ENCODE measurements at places on chromosomes 12 and 14. TPM values are rescaled to one million over a fixed set of nuclear protein-coding genes. Genes with fewer than 3 reads are reported as not detected.

DCN gene
- polyA plus RNA-seq, result 520 TPM

TRPV4 gene
- 12.8 TPM for polyA plus RNA-seq

VRTN gene
- polyA plus RNA-seq, result not detected

SOX5 gene
- polyA plus RNA-seq, result 7.3 TPM

SMIM41 gene
- 0.36 TPM for polyA plus RNA-seq

CLEC1B gene
- polyA plus RNA-seq, result 2.9 TPM

- no peak for DNase-seq
Observed at GRCh38 chr12:107992870-107993451, 136.1 kb upstream of the WSCD2 start.

DNA sequence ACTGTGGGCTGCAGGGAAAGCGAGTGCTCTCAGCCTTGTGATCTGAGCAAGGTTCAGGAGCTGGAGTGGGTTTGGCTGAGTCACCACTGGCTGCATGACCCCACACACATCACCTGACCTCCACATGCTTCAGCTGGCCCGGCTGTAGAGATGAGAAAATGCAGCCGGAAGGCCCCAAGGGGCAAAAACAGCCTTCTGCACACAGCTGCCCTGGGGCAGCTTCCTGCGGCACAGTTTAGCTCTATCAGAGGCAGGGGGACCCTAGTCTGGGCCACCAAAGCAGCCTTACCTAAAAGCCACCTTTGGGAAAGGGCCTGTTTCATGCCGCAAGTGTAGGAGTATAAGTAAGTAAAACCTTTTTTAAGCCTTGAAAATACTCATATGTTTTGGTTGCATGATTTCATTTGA is 123.3 kb downstream of the SSPN start:
- DNase-seq, result no peak

DNA sequence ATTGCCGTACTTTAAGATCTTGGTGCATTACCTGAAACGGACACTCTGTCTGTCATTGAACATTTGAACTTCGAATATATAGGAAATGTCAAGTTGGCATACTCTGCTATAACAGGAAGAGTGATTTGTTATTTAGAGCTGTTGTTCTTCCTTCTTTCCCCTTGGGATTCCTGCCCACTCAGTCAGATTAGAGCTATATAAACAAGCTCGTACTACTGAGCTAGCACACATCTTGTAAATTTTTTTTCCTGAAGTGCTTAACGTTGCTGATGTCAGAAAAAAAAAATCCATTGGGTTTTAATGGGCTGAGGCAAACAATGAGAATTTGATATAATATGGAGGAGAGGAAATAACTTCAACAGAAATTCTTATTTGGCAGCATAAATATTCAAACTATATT is 26.8 kb downstream of the RGS6 start:
- DNase-seq, result no peak

- no peak for DNase-seq
Observed at GRCh38 chr12:124273630-124274029, 21.3 kb upstream of the RFLNA start.

DNA sequence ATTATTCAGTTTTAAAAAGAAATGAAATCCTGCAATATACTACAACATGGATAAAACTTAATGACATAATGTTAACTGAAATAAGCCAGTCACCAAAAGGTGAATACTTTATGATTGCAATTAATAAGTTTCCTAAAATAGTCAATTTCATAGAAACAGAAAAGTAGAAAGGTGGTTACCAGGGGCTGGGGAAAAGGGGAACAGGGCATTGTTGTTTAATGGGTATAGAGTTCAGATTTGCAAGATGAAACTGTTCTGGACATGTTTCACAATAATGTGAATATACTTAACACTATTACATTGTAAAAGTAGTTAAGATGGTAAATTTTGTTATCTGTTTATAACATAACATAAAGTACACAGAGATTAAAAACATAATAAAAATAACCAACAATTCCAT is 550.9 kb downstream of the CCER1 start:
- DNase-seq, result no peak

DNA sequence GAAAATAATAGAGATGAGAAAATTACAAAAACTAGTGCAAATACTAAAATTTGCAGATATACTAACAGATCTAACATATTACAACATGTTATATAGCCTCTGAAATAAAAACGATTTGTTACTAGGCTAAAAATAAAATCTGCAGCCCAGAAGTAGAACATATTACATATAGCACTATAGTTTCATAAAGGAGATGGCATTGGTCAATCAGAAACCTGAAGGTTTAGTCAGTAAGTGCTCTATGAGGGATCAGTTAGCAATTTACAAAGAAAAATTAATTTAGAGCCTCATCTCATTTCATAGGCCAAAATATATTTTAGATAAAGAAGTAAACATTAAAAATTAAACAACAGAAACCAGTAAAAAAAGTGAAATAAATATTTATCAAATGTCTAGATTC is 41.0 kb downstream of the IFNG-AS1 start:
- DNase-seq, result no peak

DNA sequence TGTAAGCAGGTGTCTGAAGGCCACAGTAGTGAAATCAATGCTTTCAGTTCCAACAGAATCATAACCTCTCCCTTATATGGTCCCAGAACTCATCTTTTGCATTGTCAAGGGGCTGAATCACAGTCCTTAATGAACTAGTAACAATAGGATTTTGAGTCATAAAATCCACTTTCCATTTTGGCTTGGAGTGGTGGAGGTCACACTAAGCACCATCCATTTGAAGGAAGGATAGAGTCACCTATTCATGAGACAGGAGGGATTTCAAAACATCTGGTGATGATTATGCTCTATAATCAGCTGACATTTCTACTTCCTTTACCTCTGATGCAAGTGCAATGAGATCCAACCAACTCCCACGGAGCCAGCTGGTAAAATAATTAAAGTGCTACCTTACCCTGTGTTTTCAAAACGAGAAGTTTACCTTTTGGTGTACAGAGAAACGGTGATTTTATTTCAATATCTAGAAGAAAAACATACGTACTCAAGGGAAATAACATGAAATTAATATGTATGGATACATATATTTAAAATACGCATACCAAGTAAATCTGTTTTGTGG is 59.1 kb downstream of the TMEM132D start:
- DNase-seq, result no peak

- DNase-seq, result no peak
Observed at GRCh38 chr12:27705263-27705662, 5.4 kb upstream of the MRPS35 start.

DNA sequence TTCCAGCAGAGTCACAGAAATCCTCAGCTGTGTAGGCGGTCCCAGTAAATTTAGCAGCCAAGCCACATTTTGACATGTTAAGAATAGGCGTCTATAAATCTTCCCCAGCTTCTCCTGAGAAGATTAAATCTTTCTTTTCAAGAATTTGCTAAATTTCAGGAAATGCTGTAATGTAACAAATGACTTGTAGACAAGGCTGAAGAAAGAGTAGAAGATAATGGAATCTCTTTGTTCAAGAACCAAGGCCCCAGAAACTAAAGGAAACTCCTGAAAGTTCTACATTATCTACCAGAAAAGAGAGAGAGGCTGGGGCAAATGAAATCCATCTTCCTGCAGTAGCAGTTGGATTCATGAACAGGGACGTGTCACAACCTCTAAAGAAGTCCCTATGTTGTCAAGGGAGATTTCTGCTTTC is 760.3 kb downstream of the NOVA1 start:
- no peak for DNase-seq

DNA sequence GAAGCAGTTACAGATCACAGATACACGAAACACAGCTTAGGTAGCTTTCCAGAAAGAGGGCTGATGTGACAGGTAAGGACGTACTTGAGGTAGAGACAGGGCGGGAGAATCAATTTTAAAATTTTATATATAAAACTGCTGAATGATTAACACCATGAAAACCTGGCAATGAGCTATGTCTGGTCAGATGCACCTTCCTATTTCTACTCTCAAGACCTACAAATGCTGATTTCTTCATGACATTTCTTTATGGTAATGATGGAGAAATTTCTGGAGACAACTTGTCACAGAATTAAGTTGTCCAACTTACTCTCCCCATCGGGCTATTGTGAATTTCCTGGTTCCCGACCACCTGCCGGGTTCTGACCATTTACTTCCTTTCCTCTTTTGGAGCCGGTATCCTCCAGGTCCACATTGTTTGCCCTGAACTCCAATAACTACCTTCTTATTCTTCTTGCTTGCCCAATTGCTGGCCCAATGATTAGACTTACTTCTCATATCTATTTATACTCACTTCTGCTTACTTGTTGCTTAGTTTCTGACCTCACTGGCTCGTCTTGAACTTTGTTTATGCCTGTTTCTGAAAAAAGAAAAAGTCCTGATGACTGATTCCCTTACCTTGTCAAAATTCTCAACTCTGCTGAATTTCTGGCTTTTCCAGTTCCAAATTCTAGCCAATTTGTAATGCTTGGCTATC is 12.8 kb upstream of the ATP2B1 start:
- DNase-seq, result no peak

DNA sequence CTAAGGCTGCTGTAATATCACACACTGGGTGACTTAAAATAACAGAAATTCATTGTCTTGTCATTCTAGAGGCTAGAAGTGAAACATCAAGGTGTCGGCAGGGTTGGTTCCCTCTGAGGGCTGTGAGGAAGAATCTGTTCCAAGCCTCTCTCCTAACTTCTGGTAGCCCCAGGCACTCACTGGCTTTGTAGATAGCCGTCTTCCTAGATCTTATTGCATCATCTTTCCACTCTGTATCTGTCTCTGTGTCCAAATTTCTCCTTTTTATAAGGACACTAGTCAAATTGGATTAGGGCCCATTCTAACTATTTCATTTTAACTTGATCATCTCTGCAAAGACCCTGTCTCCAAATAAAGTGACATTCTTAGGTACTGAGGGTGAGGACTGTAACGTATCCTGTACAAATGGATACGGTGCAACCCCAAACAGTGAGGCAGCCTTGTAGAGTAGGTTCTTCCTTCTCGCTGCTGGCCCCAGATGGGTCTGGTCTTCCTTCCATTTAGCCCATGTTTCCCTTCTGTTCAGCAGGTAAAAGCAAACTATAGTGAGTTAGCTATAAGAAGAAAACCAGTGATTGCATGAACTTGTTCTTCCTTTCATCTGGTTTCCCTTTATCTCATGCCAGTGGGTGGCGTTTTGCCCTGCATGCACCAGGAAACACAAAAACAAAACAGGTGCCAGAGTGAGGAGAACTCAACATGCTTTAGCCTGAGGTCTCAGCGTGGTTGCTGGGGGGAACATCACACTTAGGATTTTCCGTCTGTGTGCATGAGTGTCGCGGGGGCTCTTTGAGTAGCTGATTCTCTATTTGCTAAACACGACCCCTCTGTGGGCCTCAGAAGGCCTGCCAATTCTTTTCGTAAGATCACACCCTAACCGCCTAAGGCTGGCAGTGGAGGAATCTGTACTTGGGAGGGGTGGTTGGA is 19.5 kb downstream of the TTC9 start:
- no peak for DNase-seq

DNA sequence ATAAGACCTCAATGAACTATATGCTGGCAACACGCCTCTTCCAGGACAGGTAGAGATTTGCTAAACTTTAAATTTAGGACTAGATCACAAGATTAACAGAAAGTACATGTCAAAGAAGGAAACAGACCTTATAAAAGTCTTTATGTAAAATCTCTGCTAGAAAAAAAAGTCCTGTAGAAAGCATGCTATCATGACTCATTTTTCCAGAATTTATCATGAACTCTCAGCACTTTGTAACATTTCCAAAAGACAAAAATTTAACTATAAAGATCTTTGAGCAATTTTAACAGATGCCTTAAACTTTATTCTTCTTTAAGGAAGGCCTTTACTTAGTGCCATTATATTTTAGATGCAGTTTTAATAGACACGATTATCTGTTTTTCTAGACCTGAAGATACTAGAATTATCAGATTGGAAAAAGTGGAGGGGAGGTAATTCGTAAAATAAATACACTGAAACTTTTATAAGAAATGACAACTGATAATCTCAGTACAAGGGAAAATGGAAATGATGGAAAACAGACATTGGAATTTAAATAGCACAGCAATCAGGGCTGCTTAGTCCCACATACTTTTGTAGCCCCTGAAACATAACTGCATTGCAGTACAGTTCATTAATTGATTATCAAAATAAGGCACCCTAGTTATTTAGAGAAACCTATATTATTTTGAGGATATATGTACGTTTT is 92.0 kb downstream of the TTLL5 start:
- no peak for DNase-seq

- DNase-seq, result no peak
Observed at GRCh38 chr12:20507711-20508110, 139.4 kb downstream of the PDE3A start.

DNA sequence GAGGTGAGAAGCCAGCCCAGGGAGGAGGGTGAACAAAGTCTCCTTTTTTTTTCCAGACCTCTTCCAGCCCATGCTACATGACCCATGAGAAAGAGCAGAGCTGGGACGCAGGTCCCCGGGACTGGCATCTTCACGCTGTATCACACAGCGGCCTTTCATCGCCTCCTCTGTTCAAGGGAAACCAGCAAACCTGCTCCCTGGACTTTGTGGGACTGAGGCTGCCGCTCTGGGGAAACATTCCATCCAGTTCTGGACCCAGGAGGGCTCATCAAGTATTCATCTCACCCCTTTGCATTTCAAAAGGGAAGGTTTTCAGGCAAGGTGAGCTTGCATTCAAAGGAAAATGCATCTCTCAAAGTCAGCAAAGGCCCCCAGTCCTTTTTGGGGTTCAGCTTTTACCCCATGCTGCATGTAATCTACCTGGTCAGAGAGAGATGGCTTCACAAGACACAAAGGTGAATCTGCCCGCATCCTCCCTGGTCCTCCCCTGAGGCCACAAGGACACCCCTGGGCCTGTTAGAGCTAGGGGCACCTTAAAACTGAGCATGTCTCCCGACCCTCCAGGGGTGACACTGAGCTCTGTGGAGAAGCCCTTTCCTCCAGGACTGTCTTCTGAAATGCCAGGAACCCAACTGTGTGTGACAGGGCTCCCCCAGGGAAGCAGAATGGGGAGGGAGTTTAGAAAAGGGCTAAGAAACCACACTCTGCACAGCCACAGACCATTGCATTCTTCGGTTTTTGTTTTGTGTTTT is 21.2 kb upstream of the MEG3 start:
- DNase-seq, result no peak

GRCh38 chr12:39931857-39932256 is 174.0 kb downstream of the SLC2A13 start:
- DNase-seq, result no peak

DNA sequence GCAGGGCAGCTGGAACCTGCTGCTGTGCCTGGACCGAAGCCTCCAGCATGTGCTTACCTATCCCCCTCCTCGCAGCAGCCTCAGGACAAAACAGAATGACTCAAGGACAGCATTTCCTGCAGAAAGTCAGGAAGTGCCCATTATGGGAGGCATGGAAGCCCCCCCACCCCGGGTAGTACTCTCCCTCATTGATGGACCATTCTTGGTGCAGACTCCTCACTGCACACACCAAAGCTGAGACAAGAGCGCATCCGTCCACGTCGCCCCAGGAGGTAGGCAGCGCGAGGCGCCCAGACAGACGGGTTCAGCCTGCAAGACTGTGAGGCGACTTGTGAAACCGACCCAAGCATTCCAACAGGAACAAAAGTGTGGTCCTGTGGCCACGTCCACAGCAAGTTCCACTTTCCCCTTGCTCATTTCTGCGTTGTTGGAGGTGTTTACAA is 243.9 kb upstream of the ATXN7L3B start:
- DNase-seq, result no peak
